ENCODE measurements at places on chromosomes 7 and 10.

- no peak for DNase-seq
These were observed 4.4 kb upstream of the IRF5 start for GRCh38 chr7:128933180-128933891.

- no peak for DNase-seq
These were observed 9.7 kb downstream of the GIMAP5 start for GRCh38 chr7:150746921-150747320.

- DNase-seq = no peak
These were observed 66.4 kb downstream of the CDC123 start for GRCh38 chr10:12262278-12262981.

- DNase-seq = no peak
These were observed 542 bp downstream of the FBXL13 start for GRCh38 chr7:103073989-103074518.

DNA sequence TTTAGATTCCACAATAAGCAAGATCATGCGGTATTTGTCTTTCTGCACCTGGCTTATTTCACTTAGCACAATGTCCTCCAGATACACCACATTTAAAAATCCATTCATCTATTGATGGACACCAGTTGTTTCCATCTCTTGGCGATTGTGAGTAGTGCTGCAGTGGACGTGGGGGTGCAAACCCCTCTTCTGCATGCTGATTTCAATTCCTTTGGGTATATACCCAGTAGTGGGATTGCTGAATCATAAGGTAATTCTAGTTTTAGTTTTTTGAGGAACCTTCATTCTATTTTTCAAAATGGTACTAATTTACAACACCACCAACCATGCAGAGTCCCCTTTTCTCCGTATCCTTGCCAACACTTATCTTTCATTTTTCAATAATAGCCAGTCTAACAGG lies 2.0 kb upstream of the ASB10 start:
- no peak for DNase-seq

- DNase-seq = no peak
These were observed 569.9 kb upstream of the C7orf33 start for GRCh38 chr7:148020679-148021078.

- DNase-seq = peak; percentile 85
These were observed 13.9 kb downstream of the VCL start for GRCh38 chr10:74011770-74012169.

DNA sequence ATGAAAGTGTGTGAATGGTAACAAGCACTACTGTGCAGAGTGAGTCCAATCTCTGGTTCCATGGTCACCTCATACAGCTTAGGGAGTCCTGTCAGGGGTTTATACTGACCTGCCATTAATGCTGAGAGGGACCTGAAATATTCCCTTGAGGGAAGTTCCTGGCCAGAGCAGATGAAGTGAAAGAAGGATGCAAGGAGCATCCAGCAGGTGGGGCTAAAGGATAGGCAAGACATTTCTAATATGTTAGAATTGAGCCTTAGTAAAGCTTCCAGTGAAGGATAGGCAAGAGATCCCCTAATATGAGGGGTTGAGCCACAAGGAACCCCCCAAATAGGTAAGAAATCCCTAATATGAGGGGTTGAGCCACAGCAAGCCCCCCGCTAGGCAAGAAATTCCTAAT lies 25.5 kb upstream of the FAM221A start:
- no peak for DNase-seq

- DNase-seq = no peak
These were observed 34.2 kb upstream of the IL15RA start for GRCh38 chr10:6011558-6011957.

DNA sequence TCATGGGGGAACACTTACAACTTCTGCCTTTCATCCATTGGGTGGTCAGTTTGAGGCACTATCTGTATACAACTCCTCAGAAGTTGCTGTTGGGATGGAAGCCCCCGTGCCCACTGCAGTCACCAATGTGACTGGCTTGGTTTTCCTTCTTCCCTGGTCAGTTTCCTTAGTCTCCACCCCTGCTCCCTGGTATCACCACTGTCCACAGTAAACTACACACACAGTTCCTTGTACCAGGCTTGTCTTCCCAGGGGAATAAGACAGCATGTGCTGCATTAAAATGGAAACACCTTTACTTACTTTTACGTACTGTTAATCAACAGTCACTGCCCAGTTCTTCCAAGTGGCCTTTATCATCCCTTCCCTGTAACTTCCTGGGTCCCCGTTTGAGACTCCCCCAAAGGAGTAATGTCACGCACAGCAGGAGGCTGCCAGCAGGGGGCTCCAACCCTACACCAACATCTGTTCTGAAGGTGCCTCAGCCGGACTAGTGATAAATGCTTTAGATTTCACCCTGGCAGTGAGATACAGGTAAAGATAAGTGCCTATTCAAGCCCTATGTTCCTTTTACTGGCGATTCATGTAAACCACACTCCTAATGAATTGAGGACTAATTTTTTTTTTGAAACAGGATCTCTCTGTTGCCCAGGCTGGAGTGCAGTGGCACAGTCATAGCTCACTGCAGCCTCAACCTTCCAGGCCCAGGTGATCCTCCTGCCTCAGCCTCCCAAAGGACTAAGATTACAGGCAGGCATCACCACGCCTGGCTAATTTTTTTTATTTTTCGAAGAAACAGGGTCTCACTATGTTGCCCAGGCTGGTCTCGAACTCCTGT lies 45.3 kb upstream of the PIK3AP1 start:
- peak; percentile 29 for DNase-seq

GRCh38 chr10:69470463-69471384 lies 19.5 kb downstream of the TSPAN15 start:
- DNase-seq = no peak

DNA sequence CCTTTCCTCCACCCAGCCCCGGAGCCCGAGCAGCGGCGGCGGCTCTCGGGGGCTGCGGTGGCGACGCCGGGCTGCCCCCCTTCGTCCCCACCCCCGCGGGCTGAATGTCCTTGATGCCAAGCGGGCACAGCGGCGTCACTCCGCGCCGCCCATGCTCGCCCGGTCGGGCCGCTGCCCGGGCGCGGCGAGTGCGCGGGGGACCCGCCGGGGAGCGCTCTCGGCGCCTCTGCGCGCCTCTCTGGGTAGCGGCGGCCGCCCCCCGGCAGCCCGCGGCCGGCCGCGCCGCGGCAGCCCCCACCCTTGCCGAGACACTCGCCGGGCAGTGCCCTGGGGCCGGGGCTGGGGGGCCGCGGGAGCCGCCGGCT lies 433 bp upstream of the PLXNA4 start:
- DNase-seq = no peak

DNA sequence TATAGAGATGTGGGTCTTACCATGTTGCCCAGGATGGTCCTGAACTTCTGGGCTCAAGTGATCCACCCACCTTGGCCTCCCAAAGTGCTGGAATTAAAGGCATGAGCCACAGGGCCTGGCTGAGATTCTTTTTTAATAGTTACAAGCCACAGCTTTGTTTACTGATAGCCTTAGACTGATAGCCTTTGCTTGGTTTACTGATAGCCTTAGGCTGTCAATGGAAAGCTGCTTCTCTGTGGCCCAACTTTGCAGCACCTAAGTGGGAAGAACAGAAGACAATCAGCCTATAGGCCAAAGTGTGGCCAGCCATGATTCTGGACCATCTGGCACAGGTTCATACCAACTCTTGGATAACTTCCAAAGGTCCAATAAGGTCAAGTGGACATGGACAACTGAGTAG lies 24.1 kb upstream of the CDCA7L start:
- no peak for DNase-seq

DNA sequence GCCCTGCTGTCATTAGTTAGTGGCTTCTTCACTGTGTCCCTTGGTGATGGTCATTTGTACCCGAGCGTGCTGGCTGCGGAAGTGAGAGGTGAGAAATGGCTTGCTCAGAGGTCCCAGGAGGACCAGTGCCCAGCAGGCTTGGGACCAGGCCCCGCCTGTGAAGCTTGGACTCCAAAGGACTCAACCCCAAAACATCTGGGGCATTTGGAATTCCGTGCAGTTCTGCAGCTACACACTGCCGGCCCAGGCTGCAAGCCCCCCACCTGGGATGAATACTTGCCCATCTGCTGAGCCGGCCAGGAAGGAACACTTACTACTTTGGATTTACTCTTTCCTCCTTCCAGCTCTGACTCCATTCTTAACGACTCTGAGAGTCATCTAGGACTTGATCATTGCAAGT lies 18.0 kb downstream of the ECHDC3 start:
- no peak for DNase-seq

DNA sequence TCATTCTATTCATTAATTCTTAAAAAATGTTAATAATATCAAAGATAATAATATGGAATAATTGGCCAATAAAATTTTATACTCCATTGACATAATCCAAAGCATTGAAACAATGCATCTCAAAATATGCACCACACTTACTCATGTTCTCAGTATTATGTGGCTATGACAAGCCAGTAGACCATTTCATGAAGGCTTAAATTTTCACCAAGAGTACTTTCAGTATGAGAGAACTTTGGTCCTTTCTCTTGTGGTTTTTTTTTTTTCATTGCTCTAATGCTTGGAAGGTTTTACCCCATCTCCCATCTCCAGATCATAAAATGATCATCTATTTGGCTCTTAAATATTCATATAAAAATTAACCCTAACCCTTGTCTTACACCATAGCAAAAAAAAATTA lies 45.5 kb upstream of the TMEM140 start:
- no peak for DNase-seq

DNA sequence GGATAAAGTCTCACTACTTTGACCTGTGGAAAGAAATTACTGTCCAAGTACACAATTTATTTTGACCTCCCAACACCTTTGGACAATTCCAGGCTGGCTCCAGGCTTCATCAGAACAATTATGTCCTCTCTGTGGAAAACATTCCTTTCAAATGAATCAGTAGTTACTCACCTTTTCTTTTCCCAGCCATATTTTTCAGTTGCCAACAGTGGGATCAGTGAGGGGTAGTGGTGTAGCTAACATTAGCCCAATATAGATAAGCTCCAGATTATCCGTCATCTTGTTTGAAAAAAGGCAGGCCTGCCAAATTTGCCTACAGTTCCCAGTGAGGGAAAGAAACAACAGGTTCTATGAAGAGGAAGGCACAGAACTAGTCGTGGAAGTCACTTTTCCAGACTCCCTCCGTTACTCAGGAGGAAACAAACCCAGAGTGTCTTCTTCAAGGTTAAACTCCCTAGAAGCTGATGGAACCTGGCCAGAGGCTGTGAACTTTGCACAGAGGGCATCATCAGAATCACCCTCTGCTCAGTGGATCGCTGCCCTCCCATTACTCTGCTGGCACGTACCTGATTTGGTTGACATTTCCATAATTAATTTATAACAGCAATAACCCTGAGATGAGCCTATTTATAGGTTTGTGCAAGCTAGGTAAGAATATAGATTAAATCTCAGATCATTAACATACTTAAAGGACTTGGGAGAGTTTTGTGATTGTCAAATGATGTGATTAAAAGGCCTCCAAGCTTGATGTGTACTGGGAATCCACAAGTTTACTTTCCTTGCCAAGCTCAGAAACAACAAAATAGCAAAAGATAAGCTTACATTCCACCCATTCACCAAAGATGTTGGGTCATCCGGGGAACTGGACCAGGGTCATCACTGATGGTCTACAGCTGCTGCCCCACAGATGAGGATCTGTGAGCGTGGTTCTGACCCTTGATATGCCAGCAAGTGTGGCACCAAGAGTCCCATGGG lies 654.6 kb upstream of the GALNT17 start:
- DNase-seq = no peak

- DNase-seq = no peak
These were observed 30.2 kb downstream of the TAS2R16 start for GRCh38 chr7:122965306-122965705.

GRCh38 chr7:158125721-158126120 lies 461.9 kb downstream of the PTPRN2 start:
- DNase-seq = no peak

GRCh38 chr7:19090526-19090925 lies 26.9 kb downstream of the TWIST1 start:
- DNase-seq = no peak

DNA sequence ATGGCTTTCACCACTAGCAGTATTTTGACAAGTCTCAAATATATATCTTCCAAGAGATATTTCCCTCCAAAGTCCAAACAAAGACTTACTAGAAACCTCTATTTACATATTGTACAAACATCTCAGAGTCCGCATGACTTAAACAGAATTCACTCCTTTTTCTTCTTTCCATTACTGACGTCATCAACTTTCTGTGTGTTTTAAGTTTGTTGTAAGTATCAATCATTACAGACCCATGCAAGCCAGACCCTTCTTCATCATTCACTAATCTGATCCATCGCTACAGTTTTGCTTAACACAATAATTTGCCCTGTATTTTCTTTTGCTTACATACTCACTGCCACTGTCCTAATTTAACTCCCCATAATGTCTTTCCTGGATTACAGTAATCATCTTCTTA lies 51.9 kb downstream of the SEMA3A start:
- DNase-seq = no peak

DNA sequence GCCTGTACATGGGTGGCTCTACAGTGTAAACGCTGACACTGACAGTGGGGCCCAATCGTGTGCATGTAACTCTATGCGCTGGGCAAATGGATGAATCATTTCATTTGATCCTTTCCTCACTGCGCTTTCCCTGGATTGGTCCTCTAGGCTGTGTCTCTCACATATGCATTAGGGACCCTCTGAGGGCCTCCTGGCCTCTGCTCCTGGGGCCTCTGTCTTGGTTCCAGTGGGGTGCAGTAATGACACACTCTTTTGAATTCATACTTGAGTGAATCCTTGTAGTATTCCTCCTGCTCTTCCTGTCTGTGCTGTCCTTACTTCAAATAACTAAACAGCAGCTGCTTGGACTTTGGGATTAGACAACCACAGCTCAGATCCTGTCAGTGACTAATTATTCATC lies 176.5 kb upstream of the ADO start:
- DNase-seq = no peak

- DNase-seq = peak; percentile 71
These were observed at the start of gene CAMK2G for GRCh38 chr10:73874267-73875138. CAMK2G (minus strand) TSS chr10:73874555; CDS start chr10:73874461, 94 bp downstream.

- DNase-seq = no peak
These were observed 32.8 kb upstream of the PHF14 start for GRCh38 chr7:10940704-10941355.

DNA sequence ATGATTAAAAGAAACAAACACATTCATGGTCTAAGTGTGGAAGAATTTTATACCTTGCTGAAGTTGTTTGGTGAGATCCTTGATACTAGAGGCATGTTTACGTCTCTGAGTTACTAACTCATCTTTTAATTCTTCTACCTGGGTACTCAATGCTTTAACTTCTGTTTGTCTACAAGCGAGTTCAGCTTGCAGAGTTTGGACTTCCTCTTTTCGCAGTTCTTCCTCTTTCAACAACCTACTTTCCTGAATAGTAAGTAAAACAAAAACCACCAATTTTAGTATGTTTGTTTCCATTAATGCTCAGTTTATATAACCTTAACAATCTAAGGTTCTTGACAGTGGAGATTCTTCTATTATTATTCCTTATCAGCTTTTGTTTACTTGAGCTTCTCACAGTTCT lies 42.9 kb downstream of the CCDC186 start:
- no peak for DNase-seq

- DNase-seq = no peak
These were observed 86.0 kb downstream of the CH25H start for GRCh38 chr10:89120931-89121763.

Data from GM04504 (cell line).